Gastrocnemius medialis (tissue), 4 donors: ENCODE measurements at places on chromosomes 4 and X. TPM values are rescaled to one million over a fixed set of nuclear protein-coding genes. Genes with fewer than 3 reads are reported as not detected.

The F8 gene
- total RNA-seq: 23.3 TPM

The LIN54 gene
- total RNA-seq: 12.4 TPM

The SSX2 gene
- not detected for total RNA-seq

The MAGEA11 gene
- total RNA-seq: not detected
